ENCODE measurements at places on chromosomes 2 and 18.

DNA sequence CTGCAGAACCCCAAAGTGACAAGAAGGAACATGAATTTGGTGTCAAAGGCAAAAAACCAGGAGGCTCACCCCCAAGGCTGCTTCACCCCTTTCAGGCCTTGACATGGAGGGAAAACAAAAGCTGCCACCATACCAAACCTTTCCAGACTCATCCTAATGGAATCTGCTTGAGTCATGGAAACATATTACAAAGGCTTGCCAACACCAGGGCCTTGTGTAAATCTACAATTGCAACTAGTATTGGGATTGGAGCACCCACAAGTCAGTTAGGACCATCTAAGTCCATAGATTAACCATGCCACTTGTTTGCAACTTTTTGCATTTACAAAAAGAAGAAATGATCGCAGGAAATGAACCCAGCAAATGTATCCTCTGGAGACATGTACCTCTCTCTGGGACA, 297.6 kb downstream of the CDCA7 start:
- DNase-seq, result no peak

DNA sequence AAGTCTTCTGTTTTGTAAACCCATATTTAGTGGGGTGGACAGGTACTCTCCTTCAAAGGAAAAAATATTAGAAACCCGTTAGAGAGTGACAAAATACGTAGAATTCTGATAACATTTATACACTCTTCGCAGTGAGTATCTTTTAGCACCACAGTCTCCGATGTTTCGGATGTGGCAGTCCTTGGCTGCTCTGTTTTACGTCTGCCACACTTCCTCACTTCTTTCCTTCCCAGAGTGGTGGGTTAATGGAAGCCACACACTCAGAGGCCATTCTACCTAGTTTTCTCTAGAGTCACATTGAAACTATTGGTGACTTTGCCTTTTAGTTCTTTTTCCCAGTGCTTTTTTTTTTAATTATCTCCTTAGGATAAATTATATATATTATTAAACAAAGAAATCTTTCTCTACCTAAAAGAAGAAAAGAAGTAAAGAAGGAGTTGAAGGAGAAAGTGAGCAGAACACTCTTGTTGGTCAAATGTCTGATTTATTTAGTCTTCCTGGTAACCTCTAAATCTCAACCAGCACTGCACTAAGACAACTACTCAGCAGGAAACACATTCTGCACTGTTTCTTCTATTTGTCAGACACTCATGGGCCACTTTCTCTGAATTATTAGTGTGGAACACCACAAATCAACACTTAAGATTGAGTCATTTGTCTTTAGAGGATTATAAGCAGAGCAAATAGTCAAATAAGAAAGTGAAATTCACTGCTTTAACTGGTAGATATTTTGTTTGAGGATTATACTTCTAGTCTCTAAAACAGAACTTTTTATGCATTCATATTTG, 451.3 kb upstream of the TMEFF2 start:
- no peak for DNase-seq

- no peak for DNase-seq
Measured at GRCh38 chr2:202721621-202722020, 86.9 kb downstream of the FAM117B start.

GRCh38 chr2:199378948-199379650, 78.6 kb downstream of the SATB2 start:
- DNase-seq, result no peak

DNA sequence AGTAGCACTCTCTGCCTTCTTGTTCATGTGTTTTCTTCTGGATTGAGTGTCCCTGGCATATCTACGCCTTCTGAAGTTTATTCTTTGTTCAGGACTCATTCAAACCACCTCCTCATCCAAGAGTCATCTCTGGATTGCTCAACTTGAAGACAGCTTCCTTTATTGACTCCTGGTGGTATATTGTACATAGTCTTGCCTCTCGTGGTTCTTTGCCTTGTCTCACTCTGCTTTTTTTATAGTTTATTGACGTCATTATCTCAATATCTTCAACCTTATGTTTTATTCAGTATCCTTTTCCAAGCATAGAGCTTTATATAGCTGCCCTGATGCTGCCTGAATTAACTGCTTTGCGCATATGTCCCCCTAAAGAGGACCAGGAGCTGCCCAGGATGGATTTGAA, 161.7 kb downstream of the INSIG2 start:
- no peak for DNase-seq

DNA sequence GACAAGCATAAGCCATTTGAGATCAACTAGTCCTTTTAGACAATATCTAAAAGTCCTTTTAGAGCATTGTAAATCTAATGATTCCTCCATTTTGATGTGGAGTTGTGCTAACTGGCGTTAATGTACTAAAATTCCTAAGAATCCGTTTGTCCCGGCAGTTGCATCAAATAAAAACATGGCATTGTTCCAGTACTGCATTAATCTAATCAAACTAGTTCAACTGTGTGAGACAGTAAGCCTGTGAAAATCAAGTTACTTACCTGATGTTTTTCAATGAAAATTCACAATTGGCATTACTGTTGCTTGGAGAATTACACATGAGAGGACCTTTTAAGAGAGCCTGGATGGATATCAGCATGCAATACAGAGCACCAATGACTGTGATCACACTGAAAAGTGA, 13.3 kb downstream of the TM4SF20 start:
- DNase-seq, result no peak

DNA sequence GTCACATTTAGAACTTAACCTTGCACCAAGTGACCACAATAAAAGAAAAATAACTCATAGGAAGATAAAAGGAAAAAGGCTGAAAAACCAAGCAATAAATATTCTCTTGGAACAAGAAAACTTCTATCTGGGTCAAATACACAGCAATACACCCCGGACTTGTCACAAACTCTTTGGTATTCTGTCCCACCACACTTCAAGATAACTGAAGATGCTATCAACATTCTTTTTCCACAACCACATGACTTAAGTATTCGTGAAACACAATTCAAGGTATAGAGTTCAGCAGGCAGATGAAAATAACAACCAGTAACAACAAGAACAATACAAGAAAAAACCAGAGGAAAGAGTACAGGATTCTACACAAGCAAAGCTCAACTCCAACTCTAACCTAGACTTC, 18.0 kb downstream of the MBD2 start:
- no peak for DNase-seq

GRCh38 chr2:158047156-158047611, 54.5 kb upstream of the UPP2 start:
- DNase-seq, result no peak

DNA sequence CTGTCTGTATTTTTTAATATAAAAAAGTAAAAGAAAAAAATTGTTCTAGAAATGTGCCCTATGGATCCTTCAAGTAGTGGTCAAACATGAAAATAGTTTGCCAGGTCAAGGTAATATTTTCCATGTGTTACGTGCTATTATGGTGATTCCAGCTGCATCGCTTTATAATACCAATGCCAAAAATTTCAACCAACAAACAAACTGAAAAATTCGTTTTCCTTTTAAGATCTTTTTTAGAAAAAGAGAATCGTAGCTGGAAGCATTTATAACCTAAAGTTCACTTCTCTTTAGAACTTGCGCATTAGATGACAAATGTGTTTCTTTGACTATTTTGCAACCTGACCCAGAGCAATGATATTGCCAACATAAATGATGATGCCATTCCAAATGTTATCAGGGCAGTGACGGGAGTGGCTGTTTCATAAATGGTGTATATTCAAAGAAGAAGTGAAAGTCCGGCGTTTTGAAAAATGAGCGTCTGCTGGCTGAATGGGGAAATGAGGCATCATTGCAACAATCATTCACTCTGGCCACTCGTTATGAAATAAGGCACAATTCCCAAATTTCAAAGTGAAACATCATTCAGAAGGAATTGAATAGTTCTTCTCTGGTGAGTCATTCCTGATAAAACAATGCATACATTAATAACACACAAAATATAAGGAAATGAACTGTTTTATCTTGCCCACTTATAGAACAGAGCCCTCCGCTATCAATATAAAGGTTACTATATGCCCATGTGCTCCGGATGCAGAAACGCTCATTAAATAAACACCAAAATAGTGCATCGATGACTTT, 297.4 kb downstream of the TGIF1 start:
- no peak for DNase-seq

DNA sequence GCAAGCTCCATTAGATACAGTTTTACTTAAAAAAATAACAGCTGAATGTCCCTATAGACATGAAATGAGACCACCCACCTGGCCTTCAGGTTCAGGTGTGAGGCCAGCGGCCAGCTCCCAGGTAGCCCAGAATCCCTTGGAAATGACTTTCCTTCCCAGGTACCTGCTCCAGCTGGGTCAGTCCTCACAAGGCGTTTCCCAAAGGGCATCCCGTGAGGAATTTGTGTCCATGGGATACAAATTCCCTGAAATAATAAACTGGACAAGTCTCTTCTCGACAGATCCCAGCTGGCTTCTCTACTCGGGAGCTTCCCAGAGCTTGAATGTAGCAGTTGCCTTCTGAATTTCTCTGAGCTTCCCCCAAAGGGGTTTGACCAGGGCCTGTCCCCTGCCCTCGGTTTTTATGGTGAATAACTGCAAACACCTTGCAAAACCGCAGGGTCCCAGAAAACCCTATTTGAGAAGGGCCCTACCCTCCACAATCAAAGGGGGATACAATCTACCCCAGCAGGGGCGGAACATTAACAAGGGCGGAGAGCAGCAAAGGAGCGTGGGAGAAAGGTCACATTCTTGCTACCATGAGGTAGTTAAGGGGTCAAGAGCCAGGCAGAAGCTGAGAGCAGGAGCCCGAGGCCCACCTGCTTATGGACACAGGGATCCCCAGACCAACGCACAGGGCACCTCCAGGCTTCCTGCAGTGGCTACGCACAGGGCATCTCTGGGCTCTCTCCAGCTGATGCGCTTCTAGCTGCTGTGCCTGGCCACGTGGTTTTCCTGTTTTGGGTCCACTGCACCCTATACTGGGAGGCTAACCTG, 107.7 kb downstream of the HDAC4 start:
- DNase-seq, result no peak

- no peak for DNase-seq
Measured at GRCh38 chr18:28406533-28406932, 229.6 kb upstream of the CDH2 start.

GRCh38 chr2:65608916-65609315, 176.5 kb upstream of the SPRED2 start:
- DNase-seq, result no peak

DNA sequence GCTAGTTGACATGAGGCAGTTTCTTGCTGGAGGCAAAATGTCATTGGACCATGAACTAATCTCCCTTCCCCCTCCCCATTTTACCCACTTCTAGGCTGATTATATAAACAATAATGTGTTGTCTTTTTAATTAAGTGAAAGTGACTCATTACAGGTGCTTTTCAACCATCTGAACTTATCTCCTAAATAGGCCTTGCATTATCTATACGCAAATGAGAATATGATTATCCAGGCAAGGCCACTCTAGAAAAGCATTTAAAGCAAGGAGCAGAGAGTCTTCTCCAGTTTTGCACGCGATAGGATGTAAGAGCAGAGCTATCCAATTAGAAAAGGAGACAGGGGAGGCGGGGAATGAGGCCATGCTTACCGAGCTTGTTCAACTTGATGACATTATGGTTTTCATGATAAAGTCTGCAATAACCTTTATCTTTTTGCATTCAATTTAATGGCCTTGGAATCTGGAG, 286.1 kb upstream of the SIX3 start:
- DNase-seq, result no peak

- DNase-seq, result no peak
Measured at GRCh38 chr2:17620280-17620679, 79.8 kb downstream of the VSNL1 start.

GRCh38 chr2:74619651-74620297, 28.4 kb downstream of the M1AP start:
- no peak for DNase-seq

- no peak for DNase-seq
Measured at GRCh38 chr2:49237867-49238603, 83.7 kb upstream of the FSHR start.

GRCh38 chr2:217667512-217667911, 335.3 kb downstream of the TNS1 start:
- no peak for DNase-seq

GRCh38 chr18:72637721-72638120, 93.6 kb upstream of the CBLN2 start:
- DNase-seq, result no peak

DNA sequence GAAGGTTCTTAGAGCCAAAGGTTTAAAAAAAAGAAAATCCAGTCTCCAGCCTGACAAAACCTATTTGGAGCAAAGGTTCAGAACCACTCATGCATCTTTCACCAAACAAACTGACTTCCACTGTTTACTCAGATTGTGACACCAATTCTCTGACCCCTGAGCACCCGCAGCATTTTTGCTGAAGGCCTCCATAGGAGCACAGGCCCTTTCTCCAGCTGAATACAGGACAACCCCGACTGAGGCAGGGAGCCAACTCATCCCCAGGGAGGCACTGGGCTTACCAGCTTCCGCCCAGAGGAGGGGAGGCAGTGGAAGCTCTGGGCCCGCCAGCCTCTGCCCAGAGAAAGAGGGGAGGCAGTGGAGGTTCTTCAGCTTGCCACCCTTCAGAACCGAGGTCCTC, 51.0 kb upstream of the CNGA3 start:
- DNase-seq, result no peak

DNA sequence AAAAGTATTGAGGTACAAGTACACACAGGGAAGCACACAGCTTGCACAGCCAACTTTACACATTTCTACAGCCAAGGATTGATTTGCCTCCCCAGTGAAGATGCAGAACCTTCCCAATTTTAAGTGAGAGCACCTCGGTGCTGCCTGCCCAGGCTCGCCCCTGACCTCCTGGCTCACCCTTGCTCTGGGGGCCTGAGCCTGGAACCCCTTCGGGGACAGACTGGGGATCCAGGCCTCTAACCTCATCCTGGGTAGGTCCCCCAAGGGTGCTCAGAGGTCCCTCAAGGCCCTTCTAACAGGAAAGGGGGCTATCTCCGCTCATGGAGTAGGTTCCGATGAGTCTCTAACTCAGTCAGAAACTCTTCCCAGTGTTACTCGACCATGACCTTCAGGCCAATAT, 53.1 kb downstream of the BCL2L11 start:
- DNase-seq, result no peak

DNA sequence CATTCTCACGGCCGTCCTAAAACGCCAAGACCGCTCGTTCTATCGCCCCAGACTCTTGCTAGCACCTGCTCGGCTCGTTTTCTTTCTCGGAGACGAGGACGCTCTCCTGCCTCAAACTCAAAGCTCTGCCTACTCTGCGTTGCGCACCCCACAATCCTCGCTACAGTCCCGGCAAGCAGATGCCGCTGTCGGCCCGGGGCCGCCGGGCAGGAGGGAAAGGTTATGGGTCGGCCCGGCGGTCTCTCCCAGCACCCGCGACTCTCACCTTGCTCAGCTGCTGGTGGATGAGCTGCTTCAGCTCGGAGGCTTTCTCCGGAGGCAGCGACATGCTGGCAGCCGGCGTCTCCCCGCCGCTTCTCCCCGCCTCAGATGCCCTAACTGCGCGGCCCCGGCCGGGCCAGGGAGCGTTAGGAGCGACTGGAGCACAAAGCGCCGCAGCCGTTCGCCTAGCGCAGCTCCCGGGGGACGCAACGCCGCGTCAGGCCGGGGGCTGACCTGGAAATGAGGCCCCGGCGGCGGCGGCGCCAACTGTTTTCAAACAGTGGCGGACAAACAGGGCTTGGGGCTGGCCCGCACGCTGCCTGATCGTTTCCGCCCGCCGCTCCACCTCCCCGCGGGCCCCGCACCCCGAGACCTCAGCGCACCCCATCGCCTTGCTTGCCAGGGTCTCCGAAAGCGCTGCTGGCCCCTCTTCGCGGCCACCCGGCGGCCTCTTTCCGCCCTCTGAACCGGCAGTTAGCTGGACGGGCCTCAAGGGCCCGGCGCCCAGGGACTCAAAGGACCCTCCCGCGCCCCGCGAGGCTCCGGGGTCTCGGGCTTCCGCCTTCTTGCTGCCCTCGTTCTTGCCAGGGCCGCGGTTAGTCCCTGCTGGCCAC, at the start of the genes CEP76 and PSMG2:
Gene CEP76 (minus strand): TSS at position 503 of the 875 bp plus-strand sequence. CDS start 175 bp downstream, at position 328.
Gene PSMG2 (plus strand): TSS at position 822 of the 875 bp plus-strand sequence. CDS start 66 bp downstream, outside the sequence.
- DNase-seq, result peak; percentile 19

- DNase-seq, result no peak
Measured at GRCh38 chr2:46167924-46168323, 129.3 kb upstream of the EPAS1 start.
